Left forelimb (tissue), 1 donor: ENCODE measurements at places on chromosomes 4 and X.

GRCh38 chrX:56782352-56782751 lies 53.3 kb downstream of the NBDY start:
- no peak for DNase-seq

- DNase-seq = no peak
Measured at GRCh38 chr4:103012551-103012950, 7.0 kb downstream of the SLC9B1 start.

DNA sequence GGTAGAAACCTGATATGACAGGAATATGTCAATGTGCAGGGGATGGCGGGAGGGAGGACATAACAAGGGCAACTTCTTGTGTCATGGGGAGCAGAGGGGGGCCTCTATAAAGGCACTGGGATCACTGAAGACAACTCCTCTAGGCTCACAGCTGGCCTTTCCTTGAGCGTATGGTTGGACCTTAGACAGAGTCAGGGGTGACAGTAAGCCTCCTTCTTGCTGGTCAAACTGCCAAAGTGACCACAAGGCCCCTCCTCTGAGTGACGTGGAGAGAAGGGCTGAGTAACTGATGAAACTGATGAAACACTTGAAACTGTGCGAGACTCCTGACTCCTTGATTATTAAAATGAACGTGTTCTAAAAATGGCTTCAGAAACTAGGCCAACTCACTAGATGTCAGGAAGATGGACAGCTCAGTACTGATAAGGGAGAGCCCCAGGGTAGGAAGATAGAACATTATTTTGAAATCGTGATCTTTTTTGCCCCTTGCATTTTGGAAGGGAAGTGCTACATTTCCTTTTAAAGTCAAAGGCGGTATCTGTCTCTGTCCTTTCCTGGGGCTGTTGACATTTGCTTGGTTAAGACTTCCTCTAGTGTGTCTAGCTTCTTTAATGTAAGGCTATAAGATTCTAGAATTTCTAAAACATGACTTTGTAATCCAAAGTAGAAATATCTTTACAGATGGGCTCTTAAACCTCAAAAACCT lies 1.6 kb downstream of the RAB33A start:
- DNase-seq = no peak

DNA sequence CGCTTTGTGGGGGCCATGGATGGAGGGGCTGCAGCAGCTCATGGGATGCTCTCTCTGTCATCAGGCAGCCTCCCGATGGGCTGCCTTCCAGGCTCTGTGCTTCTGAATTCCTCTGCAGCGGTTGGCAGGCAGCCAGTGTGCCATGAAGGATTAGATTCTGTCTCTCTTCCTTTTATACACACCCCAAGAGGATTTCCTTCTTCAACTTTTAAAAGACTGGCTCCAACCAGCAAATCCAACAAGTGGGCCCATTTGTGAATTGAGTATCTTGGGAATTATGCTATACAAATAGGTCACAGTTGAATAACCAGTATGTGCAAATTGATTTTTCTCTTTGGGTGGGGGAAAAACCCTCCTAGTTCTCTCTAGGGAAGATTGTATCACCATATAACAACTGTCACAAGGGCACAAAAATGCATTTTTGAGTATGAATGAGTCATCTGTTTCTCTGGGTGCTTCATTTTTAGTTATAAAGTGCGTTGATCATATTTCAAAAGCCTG lies 96.8 kb upstream of the FAT1 start:
- DNase-seq = no peak

DNA sequence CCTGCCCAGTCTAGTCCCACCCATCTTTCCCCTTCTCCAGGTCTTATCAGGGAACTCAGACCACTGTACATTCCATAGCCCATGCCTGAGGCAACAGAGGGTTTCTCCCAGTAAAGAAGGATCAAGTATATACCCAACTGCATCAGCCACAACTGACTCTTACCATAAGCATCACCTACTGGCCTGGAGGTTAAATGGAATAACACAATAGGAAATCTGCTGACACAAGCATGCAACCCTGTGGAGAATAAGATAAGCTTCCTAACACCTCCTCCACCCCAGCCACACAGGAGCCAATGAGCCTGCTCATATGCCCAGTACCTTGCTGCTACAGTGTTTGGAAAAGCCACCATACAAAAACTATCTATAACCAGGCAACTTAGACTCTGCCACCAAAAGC lies 34.6 kb upstream of the PLK4 start:
- DNase-seq = no peak

DNA sequence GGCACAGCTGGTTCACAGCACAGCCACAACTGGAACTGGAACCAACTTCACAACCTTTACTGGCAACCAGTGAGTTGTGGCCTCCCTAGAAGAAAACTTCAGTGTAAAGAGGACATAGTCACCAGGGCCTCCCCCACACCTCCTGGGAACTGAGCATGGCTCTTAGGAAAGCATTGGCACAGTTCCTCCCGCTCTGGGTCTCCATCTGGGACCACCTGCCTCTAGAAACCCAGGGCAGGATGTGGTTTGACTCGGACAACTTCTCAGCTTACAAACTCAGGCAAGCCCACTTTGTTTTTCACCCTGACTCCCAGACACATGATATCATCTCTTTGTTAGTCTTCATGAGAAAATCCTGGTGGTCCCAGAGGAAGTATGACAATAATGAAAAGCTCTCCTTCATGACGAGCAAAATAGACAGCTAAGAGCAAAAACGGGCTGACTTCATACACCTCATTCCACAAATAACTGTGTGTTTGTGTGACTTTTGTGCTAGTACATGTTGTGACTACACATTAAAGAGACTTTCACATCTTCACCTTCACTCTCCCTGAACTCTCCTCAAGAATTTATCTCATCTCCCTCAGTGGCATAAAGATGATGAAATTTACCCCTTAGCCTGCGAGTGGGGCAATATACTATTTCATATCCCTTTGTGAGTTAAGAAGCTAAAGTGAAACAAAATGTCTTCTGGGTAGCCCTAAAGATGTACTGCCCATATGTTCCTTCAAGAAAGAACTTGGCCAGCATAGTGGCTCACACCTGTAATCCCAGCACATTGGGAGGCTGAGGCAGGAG lies 75.4 kb downstream of the SH3KBP1 start:
- no peak for DNase-seq

DNA sequence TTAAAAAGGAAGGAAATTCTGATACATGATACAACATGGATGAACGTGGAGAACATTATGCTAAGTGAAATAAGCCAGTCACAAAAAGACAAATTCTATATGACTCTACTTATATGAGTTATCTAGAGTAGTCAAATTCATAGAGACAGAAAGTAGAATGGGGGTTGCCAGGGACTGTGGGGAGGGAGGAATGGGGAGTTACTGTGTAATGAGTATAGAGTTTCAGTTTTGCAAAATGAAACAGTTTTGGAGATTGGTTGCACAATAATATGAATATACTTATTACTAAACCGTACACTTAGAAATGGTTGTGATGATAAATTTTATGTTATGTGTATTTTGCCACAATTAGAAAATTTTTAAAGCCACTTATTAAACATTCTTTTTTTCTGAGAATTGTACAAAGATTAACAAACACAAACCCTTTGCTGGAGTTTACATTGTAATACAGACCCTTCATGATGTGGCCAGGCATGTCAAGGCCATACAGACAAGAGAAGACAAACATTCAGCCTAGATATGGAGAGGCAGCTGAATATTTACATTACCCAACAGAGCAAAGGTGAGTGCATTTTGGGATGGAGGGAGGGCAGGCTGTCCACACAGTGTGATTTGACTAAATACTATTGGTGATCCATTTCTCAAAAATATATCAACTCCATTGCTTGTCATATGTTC lies 21.2 kb upstream of the GPC3 start:
- DNase-seq = no peak

- no peak for DNase-seq
Measured at GRCh38 chrX:12065251-12065650, 73.0 kb upstream of the FRMPD4 start.

DNA sequence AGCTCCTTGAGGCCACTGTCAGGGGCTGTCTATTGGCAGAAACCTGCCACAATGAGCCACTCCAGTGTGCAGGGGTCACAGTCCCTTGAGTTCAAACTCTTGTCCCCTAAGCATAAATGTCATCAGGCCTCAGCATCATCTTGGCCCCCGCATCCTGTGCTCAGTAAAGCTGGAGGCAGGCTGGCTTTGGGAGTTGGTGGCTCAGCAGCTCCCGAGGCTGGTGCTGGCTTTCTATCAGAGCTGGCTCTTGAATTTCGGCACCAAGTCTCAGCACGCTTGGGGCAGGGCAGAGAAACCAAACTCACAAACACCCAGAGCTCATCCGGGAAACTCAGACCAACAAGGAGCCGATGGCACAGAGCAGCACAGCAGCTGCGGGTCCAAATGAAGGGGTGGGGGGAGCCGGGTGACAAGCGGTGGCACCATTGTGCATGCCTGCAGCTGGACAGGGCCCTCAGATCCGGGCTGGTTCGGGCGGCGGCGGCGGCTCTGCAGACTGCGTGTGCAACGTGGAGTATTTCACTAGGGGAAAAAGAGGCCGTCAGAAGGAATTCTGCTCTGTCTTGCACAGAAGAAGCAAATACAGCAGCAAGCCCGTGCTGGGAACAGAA lies 75.5 kb downstream of the MTMR1 start:
- no peak for DNase-seq

GRCh38 chr4:14568351-14568750 lies 433.9 kb upstream of the CPEB2 start:
- no peak for DNase-seq

DNA sequence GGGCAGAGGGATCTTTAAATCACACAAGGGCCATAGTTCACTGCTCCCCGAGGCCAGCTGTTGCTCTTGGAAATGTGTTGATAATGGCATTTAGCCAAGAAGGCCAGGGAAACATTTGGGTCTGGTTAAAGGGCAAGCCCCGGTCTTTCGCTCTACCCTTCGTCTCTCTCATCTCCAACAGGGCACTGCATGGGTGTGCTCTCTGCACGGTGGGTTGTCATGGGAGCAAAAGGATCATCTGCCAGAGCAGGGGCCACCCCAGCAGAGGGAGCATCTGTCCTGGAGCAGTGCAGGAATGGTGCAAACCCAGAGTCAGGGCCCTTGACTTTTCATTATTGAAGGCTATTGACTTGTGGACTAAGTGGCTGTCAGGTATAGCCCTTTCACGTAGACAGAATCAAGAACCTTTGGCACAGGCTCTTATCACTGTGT lies 22.7 kb upstream of the PGRMC2 start:
- DNase-seq = no peak

DNA sequence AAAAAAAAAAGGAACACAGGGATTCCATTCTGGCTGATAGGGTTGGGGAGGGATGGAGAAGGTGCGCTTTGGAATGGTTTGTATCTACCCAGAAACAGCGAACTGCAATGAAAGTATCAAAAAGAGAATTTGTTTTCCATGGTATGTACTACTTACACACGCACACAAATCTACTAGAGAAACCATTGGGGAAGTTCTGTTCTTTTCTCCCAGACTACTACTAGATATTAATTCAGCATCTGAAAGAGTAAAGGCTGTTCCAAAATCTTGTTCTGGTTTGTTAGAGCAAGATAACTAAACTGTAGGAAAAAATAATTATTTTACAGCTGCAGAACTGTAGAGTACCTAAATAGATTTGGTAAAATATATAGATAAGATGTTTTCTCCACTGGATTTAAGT lies 118.4 kb downstream of the CBR4 start:
- no peak for DNase-seq

GRCh38 chrX:10508891-10509290 lies 111.5 kb downstream of the MID1 start:
- DNase-seq = no peak

DNA sequence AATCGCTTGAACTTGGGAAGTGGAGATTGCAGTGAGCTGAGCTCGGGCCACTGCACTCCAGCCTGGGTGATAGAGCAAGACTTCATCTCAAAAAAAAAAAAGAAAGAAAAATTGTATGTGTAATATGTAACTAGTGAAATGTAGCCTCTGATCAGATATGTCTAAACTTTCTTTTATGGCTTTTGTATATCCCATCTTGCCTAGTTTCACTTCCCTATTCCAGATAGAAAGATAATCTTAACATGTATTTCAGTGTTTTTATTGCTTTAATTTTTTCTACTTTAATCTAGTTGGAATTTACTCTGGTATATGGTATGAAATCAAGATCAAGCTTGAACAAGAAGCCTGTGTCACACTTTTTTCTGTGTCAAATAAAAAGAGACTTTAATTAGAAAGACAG lies 1.9 kb upstream of the ZNF41 start:
- DNase-seq = no peak

DNA sequence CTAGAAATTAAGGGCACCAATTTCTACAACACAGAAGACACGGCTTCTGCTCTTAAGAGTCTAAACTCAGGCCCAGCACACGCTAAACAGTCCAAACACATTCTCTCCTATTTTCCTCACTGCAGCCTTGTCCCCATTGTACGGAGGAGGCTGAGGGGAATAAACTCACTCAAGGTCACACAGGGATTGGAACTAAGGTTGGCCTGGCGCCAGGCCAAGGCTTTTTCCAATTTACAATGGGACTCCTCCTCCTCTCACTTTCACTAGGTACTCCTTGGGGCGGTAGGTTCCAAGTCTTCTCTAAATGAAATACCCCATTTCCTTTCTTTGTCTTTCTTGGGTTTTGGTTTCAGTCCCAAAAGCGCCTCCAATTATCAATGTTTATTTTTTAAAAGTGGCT lies 48.7 kb upstream of the CRMP1 start:
- no peak for DNase-seq

DNA sequence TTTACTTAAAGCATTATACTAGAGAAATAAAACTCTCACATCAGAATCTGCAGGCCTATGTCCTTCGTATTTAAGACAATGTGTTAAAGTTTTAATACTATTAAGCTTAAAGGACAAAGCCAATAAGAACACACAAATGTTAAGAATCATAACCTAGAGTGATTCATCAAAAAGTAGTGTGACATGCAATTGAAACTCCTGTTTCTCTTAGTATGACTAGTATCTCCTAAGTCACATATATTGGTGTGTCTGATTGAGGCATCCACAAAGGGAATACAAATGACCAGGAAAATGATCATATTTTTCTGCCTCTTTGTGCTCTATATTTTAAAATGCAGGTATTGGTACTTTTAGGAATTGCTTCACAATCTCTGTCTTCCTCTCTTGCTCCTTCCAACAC lies 23.8 kb downstream of the GPRASP3 start:
- DNase-seq = no peak

DNA sequence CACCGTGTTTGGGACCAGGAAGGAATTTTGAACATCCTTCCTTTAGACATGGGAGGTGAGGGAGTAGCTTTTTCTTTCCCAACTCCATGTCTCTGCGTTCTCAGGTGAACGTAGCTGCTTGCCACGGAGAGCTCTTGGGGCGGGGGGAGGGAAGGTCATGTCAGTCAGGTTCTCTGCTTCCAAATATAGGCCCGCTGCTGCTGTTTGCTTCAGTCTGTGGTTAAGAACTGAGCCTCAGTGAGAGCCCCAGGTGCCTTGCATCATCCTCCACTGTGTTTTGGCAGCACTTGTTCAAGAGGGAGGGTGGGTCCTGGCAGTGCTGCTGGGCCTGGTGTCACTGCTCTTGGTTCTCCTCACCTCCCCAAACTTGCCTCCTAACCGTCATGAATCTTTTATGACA lies 46.5 kb downstream of the HADH start:
- no peak for DNase-seq

GRCh38 chr4:52780206-52780605 lies 29.0 kb upstream of the ERVMER34-1 start:
- DNase-seq = no peak

- DNase-seq = no peak
Measured at GRCh38 chr4:40333921-40334352, 1.2 kb upstream of the CHRNA9 start.

GRCh38 chr4:140150886-140151698 lies 2.9 kb downstream of the MAML3 start:
- peak; percentile 92 for DNase-seq

- DNase-seq = peak; percentile 74
Measured at GRCh38 chr4:2537011-2537830, 774 bp downstream of the FAM193A start.

- DNase-seq = no peak
Measured at GRCh38 chr4:163505374-163505773, 10.9 kb downstream of the TMA16 start.

- DNase-seq = peak; percentile 79
Measured at GRCh38 chrX:53088136-53088974, 5.6 kb upstream of the KANTR start.
